HT1080 (cell line): ENCODE measurements at places on chromosomes 3 and 15.

DNA sequence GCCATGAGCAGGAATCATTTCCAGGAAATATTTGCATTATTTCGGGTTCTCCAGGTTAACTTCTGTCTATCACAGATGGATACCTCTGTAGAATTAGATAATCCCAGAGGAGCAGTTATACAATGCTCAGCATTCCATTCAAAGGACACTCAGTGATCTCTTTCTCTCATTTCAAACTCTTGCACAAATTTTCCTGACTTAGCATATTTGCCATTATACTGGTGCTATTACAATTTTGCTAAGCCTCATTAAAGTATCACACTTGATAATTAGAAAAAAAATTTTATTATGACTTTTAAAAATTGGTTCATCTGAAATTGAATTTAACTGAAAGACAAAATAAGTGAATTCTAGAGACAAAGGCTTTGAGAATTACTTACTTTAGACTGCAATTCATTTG lies 469.0 kb downstream of the EPHA3 start:
- DNase-seq: no peak

- no peak for DNase-seq
Observed at GRCh38 chr3:81279481-81280379, 481.7 kb downstream of the GBE1 start.

DNA sequence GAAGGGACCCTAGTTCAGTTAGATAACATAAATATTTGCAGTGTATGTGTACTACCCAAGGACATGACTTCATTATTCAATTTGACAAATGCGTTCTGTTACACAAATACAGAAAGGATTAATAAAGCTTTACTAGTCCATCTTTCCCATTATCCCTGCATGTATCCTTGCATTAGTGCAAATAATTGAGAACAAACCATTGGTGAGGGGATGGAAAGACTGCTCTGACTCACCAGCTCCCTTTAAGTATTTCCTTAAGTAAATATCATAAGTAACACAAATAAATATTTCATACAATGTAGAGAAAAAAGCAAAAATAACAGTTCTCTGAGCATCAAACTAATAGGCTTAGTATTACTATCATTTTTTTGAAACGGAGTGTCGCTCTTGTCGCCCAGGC lies 1.9 kb upstream of the GPD1L start:
- DNase-seq: no peak

DNA sequence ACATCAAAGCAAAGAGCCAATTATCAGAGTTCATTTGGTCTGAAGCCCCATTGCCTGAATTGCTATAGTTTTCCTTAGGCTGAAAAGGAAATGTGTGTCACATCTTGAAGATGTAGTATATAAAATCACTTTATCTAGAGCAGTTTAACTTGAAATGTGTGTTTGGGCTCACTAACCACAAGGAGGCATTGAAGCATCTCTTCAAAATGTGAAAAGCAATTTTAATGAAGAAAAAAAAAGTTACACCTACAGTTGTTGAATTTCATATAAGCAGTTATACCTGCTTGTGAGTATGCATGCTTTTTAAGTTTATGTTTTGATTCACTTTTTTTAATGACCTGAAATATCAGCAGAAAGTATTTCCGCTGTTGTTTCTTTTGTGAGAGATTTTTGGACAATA lies 129.3 kb downstream of the IQCH start:
- no peak for DNase-seq

GRCh38 chr3:41007399-41007798 lies 191.9 kb upstream of the CTNNB1 start:
- DNase-seq: no peak
